ENCODE measurements at places on chromosomes 4 and X. TPM values are rescaled to one million over a fixed set of nuclear protein-coding genes. Genes with fewer than 3 reads are reported as not detected.

DNA sequence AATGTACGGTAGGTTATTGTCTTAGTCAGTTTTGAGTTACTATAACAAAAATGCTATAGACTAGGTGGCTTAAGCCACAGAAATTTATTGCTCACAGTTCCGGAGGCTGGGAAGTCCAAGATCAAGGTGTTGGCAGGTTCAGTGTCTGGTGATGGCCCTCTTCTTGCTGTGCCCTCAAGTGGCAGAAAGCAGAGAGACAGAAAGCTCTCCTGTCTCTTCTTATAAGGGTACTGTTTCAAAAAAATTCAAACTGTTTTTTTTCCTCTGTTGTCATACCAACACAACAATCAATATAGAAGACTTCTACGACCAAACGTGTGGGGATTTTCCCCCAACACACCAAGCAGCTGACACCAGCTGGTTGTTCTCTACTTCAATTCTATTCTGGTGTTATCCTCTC is 53.4 kb downstream of the ADGRG4 start:
- no peak overlapping the region for H3K27ac ChIP-seq
- H3K27me3 ChIP-seq, result peaks cover 2% of the 10 kb centered on the region
- H3K4me3 ChIP-seq, result no peak overlapping the region
- no peaks in the 10 kb centered on the region for H3K36me3 ChIP-seq
- H3K4me1 ChIP-seq, result no peaks in the 10 kb centered on the region

GRCh38 chr4:20621476-20621875 is 78.8 kb upstream of the PACRGL start:
- H3K4me3 ChIP-seq, result no peak overlapping the region
- no peaks in the 10 kb centered on the region for H3K36me3 ChIP-seq
- H3K27me3 ChIP-seq, result no peaks in the 10 kb centered on the region
- no peak overlapping the region for H3K27ac ChIP-seq
- DNase-seq, result no peak

- H3K27me3 ChIP-seq, result no peaks in the 10 kb centered on the region
- H3K4me1 ChIP-seq, result peaks cover 25% of the 10 kb centered on the region
- no peak for DNase-seq
- H3K4me3 ChIP-seq, result no peak overlapping the region
Observed at GRCh38 chr4:94519019-94519418, 67.3 kb downstream of the PDLIM5 start.

GRCh38 chr4:155047755-155048154 is 160.7 kb upstream of the NPY2R start:
- no peaks in the 10 kb centered on the region for H3K36me3 ChIP-seq
- H3K27ac ChIP-seq, result no peak overlapping the region
- H3K4me1 ChIP-seq, result no peaks in the 10 kb centered on the region
- H3K27me3 ChIP-seq, result no peaks in the 10 kb centered on the region
- DNase-seq, result no peak

- no peaks in the 10 kb centered on the region for H3K27me3 ChIP-seq
- no peaks in the 10 kb centered on the region for H3K4me1 ChIP-seq
- peaks cover 20% of the 10 kb centered on the region for H3K36me3 ChIP-seq
- no peak overlapping the region for H3K27ac ChIP-seq
- H3K4me3 ChIP-seq, result no peak overlapping the region
Observed at GRCh38 chr4:53132132-53132891, 233.5 kb downstream of the SCFD2 start.

- H3K27me3 ChIP-seq, result peaks cover 2% of the 10 kb centered on the region
- H3K36me3 ChIP-seq, result no peaks in the 10 kb centered on the region
- no peak for DNase-seq
Observed at GRCh38 chr4:82223715-82224114, 150.1 kb downstream of the HNRNPD start.

DNA sequence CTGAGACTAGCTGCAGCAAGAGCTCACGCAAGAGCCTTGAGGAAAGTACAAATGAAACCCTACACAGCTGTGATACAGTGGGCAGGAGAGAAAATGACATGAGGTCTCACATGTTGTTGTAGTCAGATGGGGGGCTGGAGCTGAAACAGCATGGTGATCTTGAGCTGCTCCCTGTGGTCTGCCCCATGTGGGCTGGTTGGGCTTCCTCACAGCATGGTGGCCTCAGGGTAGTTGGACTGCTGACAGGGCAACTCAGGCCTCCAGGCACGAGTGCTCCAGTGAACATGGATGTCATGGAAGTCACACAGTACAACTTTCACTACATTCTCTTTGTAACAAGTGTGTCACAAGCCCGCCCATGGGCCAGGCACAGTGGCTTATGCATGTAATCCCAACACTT is 3.4 kb upstream of the MAN2B2 start:
- no peak overlapping the region for H3K4me3 ChIP-seq
- peaks cover 11% of the 10 kb centered on the region for H3K27me3 ChIP-seq
- no peak for DNase-seq
- H3K27ac ChIP-seq, result no peak overlapping the region
- peaks cover 12% of the 10 kb centered on the region for H3K4me1 ChIP-seq
- peaks cover 2% of the 10 kb centered on the region for H3K36me3 ChIP-seq

DNA sequence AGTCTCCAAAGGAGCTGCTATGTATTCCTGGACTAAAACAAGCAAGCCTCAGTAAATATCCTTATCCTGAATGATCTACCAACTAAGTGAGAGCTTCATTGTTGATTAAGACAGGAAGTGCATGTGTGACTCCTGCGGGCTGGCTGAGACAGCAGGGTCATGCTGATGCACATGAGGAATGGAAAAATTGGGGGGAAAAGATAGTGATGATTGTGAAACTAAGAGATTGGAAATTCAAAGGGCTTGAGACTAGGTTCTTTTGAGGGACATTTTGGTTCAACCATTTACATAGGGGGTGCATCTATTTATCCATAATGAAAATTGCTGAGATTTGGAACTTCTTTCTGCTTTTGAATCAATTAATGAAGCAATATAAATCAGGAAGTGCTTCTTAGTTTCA is 61.1 kb upstream of the C1QTNF7 start:
- no peak for DNase-seq
- H3K36me3 ChIP-seq, result no peaks in the 10 kb centered on the region
- H3K4me1 ChIP-seq, result peaks cover 8% of the 10 kb centered on the region
- no peak overlapping the region for H3K27ac ChIP-seq
- H3K4me3 ChIP-seq, result no peak overlapping the region

GRCh38 chr4:54767376-54767775 is 109.6 kb downstream of the KIT start:
- no peak overlapping the region for H3K27ac ChIP-seq
- H3K27me3 ChIP-seq, result no peaks in the 10 kb centered on the region
- no peak for DNase-seq

GRCh38 chrX:114058988-114059418 is 524.9 kb upstream of the HTR2C start:
- peak overlapping the region; percentile 70 for H3K4me3 ChIP-seq
- DNase-seq, result no peak
- H3K4me1 ChIP-seq, result peaks cover 9% of the 10 kb centered on the region
- peak overlapping the region; percentile 61 for H3K27ac ChIP-seq
- no peaks in the 10 kb centered on the region for H3K36me3 ChIP-seq

GRCh38 chr4:123877551-123877950 is 481.0 kb downstream of the SPRY1 start:
- no peaks in the 10 kb centered on the region for H3K27me3 ChIP-seq
- H3K36me3 ChIP-seq, result no peaks in the 10 kb centered on the region
- DNase-seq, result no peak
- no peaks in the 10 kb centered on the region for H3K4me1 ChIP-seq

DNA sequence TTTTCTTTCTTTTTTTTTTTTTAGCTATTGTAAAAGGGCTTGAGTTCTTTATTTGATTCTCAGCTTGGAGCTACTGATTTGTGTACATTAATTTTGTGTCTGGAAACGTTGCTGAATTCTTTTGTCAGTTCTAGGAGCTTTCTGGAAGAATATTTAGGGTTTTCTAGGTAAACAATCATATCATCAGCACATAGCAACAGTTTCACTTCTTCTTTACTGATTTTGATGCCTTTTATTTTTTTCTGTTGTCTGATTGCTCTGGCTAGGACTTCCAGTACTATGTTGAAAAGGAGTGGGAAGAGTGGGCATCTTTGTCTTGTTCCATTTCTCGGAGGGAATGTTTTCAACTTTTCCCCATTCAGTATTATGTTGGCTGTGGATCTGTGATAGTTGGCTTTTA is 292.2 kb downstream of the GABRG1 start:
- H3K27ac ChIP-seq, result no peak overlapping the region
- no peaks in the 10 kb centered on the region for H3K27me3 ChIP-seq
- DNase-seq, result no peak
- no peaks in the 10 kb centered on the region for H3K4me1 ChIP-seq
- H3K4me3 ChIP-seq, result no peak overlapping the region

DNA sequence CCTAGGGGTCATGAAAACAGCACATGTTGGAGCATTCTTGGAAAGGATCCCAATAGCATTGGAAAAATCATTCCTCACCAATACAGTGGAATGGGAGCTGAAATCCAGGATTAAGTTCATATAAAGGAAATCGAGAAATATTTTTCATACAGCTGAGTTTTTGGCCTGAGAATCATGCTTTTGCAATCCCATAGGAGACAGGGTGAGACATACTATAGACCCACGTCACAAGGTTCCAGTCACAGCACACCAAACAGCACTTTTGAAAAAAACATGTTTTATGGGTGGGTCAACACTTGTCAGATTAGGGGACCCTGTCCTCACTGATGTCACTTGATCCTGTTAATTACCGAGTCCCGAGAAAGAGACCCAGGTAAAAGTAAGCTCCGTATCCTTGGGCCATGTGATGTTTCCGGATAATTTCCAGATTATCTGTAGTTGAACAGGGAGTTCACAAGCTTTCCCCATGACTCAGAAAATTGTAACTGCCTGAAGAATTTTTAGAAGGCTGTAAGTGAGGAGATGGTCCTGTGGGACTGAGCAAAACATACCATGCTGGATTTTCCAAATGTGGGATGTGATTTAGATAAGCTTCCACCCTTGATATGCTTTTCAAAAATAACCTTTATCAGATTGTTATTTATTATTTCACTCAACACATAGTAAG is 80.9 kb upstream of the TLR3 start:
- H3K4me3 ChIP-seq, result no peak overlapping the region
- DNase-seq, result no peak
- H3K27me3 ChIP-seq, result peaks cover 1% of the 10 kb centered on the region
- no peak overlapping the region for H3K27ac ChIP-seq
- no peaks in the 10 kb centered on the region for H3K36me3 ChIP-seq

DNA sequence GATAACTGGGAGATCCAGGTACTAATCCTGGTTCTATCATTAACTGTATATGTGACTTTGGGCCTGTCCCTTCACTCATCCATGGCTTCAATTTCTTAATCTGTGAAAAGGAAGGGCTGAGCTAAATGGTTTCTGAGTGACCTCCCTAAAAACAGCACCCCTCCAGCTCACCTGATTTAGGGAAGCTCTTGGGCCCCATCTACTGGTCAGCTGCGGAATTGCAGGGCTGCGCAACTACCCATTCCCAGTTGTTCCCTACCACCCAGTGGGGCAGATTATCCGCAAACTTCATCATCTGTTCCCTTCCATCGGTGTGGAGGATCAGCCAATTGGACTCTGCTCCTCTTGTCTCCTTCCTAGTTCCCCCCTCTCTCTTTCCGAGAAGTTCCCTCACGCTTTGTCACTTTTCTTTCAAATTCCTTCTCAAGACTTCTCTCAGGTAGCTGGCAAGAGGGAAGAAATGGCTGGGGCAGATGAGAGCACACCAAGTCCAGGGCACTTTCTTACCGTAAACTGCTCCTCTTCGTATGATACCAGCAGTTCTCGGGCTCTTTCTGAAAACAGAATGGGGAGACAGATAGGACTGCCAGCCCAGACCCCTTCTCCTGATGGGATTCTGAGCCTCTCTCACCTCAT is 5.8 kb downstream of the LAS1L start:
- H3K4me3 ChIP-seq, result no peak overlapping the region
- H3K4me1 ChIP-seq, result peaks cover 22% of the 10 kb centered on the region
- H3K36me3 ChIP-seq, result peaks cover 50% of the 10 kb centered on the region
- DNase-seq, result peak; percentile 29

GRCh38 chrX:38342853-38343778 is 9.3 kb upstream of the OTC start:
- no peaks in the 10 kb centered on the region for H3K36me3 ChIP-seq
- no peak overlapping the region for H3K4me3 ChIP-seq
- H3K27ac ChIP-seq, result no peak overlapping the region
- no peaks in the 10 kb centered on the region for H3K4me1 ChIP-seq
- peaks cover 3% of the 10 kb centered on the region for H3K27me3 ChIP-seq

DNA sequence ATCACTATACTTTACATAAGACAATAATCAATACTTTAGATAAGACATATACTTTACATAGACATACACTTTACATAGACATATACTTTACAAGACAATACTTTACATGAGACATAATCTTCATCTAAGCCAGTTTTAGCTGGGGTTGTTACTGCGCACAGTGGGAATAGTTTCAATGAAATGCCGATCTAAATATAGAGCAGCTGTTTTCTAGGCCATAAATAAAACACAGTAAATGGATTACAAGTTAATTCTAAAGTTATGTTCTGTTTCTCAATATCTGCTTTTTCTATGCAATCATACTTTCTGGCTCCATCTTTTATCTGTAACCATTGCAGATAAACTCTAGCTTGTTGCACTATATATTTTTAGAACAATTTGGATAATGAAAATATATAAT is 1470.6 kb upstream of the PABPC4L start:
- no peaks in the 10 kb centered on the region for H3K4me1 ChIP-seq
- H3K4me3 ChIP-seq, result no peak overlapping the region
- H3K27ac ChIP-seq, result no peak overlapping the region
- no peaks in the 10 kb centered on the region for H3K27me3 ChIP-seq
- H3K36me3 ChIP-seq, result no peaks in the 10 kb centered on the region
- no peak for DNase-seq

GC gene
- total RNA-seq, result not detected

KLB gene
- total RNA-seq, result 0.18 TPM

BEND2 gene
- not detected for total RNA-seq

PITX2 gene
- total RNA-seq, result not detected

GPRASP1 gene
- total RNA-seq, result 5.9 TPM

C4orf51 gene
- not detected for total RNA-seq

PARM1 gene
- total RNA-seq, result 6.7 TPM

ZNF141 gene
- total RNA-seq, result 47.8 TPM

Data from activated B cell treated with CpG ODN at 0.5 μM for 24 hours (primary cell).